Esophagus muscularis mucosa (tissue), 4 donors: ENCODE measurements at places on chromosomes 7 and 10. TPM values are rescaled to one million over a fixed set of nuclear protein-coding genes. Genes with fewer than 3 reads are reported as not detected.

DNA sequence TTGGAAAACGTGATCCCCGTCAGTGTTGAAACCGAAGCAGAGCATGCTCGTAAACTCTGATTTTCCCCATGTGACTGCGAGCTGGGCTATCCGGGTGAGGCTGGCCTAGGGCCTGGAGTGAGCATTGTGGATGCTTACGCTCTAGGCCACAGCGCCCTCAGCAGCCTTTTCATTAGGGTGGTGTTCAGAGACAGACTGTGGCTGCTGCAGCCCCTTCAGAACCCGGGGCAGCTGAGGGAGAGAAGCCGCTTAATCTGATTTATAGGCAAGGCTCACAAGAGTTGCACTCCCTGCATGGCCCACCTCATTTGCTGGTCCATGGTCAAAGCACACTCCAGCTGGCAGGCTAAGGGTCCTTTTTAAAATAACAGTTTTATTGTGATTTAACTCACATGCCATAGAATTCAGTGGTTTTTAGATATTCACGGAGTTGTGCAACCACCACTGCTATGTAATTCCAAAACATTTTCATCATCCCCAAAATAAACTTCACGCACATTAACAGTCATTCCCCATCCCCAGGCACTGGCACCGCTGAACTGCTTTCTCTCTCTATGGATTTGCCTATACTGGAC, 72.5 kb downstream of the SYPL1 start:
- DNase-seq = no peak

DNA sequence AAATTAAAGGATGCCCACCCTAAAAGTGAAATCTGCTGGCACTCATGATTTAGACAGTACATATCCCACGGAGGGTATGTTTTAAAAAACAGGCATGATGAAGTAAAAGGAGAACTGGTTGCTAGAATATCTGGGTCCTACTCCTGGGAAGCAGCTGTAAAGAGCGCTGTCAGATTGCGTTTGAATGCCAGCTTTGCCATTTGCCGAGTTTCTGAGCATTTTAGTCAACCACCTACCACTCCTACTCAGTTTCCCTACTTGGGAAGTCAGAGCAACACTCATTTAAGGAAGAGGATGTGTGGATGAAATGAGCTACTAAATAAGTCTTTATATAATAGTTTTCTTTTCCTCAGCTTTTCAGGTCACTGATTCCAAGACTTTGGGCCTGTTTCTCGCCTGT, 1.1 kb upstream of the UMAD1 start:
- no peak for DNase-seq

DNA sequence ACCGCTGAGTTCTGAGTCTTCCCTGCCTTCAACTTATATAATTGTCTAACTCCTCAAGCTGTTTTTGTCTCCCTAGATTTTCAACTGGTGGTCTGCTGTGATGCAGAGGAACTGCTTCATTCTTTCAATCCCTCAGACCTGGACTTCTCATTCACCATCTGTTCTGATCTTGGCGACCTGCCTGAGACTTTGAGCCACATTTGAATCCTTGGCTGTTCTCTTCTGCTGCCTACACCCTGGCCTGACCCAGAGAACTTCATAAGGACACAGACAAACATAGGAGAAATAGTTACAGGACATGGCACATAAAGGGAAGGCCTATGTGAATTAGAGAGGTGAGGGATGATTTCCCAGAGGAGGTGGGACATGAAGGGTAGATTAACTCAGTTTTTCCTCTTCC, 326.7 kb downstream of the PTEN start:
- no peak for DNase-seq

DNA sequence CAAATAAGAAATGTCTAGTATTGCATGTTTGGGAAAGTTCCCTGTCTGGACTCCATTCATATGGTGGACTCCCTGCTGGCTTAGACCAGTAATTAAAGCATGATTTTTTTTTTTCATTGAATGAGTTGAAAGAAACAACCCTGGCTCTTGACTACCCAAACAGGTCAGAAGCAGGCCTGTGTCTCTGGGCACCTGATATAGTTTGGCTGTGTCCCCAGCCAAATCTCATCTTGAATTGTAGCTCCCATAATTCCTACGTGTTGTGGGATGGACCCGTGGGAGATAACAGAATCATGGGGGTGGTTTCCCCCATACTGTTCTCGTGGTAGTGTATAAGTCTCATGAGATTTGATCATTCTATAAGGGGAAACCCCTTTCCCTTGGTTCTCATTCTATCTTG, 206.2 kb downstream of the TMEM178B start:
- DNase-seq = no peak

DNA sequence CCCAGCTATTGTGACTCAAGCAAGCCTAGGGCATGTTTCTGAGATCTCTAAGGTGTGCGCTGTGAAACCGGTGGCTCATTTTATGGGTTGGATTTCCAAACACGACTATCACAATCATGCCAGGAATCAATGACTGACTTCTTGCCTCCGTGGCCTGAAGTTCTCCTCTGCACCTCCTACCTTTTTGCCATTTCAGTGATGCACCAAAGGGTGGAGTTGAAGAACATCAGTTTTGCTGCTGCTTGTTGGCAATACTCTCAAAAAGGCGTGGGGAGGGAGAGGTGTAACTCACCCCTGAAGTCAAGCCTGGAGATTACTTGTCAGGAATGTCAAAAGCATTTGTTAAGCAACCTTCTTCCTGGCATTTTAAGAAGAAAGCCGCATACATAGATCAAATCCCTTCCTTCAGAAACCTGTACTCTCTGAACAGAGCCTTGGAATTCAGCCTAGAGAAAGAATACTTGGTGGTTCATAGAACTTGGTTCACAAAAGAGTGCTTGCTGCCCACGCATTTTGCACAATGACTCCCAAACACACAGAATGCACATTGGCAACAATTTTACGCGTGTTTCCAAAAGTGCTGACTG, 41.0 kb downstream of the KIAA1217 start:
- DNase-seq = no peak

GRCh38 chr10:58755340-58755610, 242.6 kb downstream of the BICC1 start:
- DNase-seq = no peak

DNA sequence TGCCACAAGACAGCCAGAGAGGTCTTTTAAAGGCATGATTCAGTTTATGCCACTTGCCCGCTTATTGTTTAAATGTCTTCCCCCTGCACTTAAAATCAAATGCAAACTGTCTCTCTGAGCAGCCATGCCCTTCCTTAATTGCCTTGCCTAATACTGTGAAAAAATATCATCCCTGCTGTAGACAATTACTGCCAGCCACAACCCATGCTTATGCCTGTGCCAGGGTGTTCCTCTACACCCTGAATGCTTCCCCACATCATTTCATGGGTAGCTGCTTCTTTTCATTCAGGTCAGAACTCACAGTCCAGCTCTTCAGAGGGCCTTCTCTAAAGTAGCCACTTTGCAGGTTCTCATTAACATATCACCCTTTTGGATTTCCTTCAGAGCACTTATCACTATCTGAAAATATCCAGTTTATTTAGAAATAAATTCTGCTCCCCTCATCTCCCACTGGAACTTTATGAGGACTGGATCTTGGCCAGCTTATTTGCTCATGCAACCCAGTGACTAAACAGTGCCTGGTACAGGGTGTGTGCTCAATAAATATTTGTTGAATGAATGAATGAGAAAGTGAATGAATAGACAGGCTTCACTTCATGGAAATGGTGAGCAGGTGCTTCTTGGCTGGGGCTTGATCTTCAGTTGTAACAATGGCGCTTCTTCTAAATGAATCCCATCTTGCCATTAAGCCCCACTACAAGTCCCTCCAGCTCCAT, 162.4 kb upstream of the MDFIC start:
- no peak for DNase-seq

- no peak for DNase-seq
Measured at GRCh38 chr10:72072046-72072445, 16.3 kb downstream of the SPOCK2 start.

- no peak for DNase-seq
Measured at GRCh38 chr7:148318102-148318811, 272.3 kb upstream of the C7orf33 start.

Gene CALHM1
- not detected for total RNA-seq

DNA sequence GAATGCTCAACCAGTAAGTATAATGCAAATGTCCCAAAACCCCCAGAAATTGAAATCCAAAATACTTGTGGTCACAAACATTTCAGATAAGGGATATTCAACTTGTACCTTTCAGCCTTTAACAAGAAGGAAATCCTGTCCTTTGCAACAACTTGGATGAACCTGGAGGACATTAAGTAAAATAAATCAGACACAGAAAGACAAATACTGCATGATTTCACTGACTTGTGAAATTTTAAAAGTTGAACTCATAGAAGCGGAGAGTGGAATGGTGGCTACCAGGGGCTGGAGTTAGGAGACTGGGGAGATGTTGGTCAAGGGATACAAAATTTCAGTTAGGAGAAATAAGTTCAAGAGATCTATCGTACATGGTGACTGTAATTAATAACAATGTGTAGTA, 187.6 kb downstream of the DNAH11 start:
- no peak for DNase-seq

Gene ZDHHC6
- total RNA-seq = 18.6 TPM

- DNase-seq = no peak
Measured at GRCh38 chr10:93476756-93477155, 5.4 kb downstream of the MYOF start.

- DNase-seq = no peak
Measured at GRCh38 chr10:129888784-129889616, 75.1 kb downstream of the EBF3 start.

- no peak for DNase-seq
Measured at GRCh38 chr7:37247861-37248260, 200.8 kb downstream of the ELMO1 start.

DNA sequence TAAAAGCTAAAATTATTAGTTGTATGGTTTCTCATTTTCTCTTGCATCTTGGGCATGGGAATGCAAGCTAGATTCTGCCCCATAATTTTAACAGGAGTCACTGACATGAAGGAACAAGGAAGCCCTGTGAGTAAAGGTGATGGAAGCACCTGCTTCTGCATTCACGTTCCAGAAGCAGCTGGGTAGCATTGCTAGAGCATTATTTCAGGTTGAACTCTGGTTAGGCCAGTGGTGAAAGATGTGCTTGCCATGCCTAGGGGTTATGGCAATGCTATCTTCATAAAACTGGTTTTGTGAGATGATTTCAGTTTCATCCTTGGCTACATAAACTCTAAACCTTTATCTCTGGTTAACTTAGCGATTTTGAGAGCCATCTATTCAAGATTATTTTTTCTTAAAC, 151.4 kb downstream of the TFEC start:
- no peak for DNase-seq

DNA sequence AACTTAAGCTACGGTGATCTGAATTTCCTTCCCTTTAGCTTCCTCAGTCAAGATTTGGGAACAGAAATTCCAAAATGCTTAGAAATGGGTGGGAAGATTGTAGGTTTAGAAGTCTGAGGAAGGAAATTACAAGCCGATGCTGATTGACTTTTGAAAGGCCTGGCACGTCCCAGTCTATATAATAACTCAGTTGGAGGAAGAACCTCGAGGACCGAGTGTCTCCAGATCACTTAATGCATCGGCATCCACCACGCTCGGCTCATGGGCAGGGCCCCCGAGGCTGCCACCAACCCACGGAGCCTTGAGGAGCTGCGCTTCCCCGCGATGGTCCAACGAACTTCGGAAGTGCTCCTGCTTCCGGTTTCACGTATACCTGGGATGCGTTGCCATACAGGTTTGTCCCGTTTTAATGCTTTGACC, 10.4 kb upstream of the SP8 start:
- no peak for DNase-seq

Gene TET1
- total RNA-seq = 9.6 TPM

DNA sequence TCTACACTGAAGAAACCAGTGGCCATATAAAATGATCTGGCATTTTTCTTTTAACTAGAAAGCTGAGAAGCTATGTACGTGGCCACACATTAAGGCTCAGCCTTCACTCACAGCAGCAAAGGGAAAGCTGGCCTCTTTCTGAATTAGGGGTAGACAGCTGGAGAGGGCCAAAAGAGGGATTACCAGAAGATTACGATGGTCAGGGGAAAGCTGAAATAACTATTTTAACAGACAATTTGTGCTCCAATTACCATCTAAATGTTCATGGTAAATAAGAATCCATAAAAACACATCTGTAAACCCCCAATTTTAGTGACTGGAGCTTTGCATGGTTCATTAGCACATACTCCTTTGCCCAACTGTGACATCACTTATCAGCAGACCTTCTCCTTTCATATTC, 314.3 kb downstream of the HPSE2 start:
- no peak for DNase-seq

GRCh38 chr7:38880035-38880434, 29.0 kb downstream of the VPS41 start:
- no peak for DNase-seq

GRCh38 chr7:78254726-78255055, 456.1 kb downstream of the PHTF2 start:
- no peak for DNase-seq

Gene NHLRC2
- total RNA-seq = 30.6 TPM

- DNase-seq = no peak
Measured at GRCh38 chr7:134480730-134481129, 21.8 kb upstream of the AKR1B1 start.

Gene MYL10
- not detected for total RNA-seq
